Thyroid gland (tissue), 4 donors: ENCODE measurements at places on chromosomes 1 and 21. TPM values are rescaled to one million over a fixed set of nuclear protein-coding genes. Genes with fewer than 3 reads are reported as not detected.

The PPIAL4G gene
- total RNA-seq, result 0.17 TPM

DNA sequence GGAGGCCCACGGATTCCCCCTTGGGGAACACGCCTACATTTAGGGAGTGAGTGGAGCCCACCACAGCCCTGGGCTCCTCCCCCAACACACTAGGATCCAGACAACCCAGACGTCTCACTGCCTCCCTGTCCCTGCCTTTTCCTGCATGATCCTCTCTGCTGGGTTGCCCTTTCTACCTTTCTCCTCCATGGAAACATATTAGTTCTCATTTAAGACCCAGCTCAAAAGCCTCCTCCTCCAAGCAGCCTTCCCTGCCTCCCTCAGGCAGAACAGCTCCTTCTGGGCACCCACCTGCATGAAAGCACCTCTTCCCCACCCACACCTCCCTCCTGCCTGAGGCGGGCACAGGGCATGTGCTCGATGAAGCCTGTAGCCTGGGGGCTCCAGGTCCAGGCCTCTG, 10.7 kb downstream of the COL8A2 start:
- no peak for DNase-seq
- H3K36me3 ChIP-seq, result no peaks in the 10 kb centered on the region
- no peaks in the 10 kb centered on the region for H3K27me3 ChIP-seq
- H3K4me1 ChIP-seq, result peaks cover 6% of the 10 kb centered on the region

DNA sequence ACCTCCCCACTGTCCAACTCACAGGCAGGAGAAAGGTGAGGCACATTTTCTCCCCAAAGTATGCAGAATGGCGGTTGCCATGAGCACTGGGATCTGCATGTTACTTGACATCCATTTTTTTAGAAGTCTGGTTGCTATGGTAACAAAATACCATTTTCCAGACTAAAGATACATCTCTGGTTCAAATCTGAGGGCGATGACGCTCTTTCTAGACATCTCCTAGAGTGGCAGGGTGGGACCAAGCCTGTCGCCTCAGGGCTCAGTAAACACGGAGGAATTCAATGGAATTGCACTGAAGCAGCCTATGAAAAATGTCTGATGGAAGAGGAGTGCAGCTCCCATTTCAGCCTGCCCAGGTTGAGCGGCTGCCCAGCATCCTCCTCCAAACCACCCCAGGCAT, 21.5 kb upstream of the FAM43B start:
- DNase-seq, result no peak
- H3K4me3 ChIP-seq, result no peak overlapping the region
- H3K27ac ChIP-seq, result no peak overlapping the region
- H3K36me3 ChIP-seq, result no peaks in the 10 kb centered on the region
- no peaks in the 10 kb centered on the region for H3K27me3 ChIP-seq
- H3K4me1 ChIP-seq, result no peaks in the 10 kb centered on the region

The DISC1 gene
- total RNA-seq, result 17.7 TPM

- peaks cover 37% of the 10 kb centered on the region for H3K4me1 ChIP-seq
- no peak overlapping the region for H3K4me3 ChIP-seq
- DNase-seq, result no peak
- H3K36me3 ChIP-seq, result no peaks in the 10 kb centered on the region
- H3K27ac ChIP-seq, result peak overlapping the region; percentile 80
- no peaks in the 10 kb centered on the region for H3K27me3 ChIP-seq
These were observed 71.1 kb upstream of the ERRFI1 start for GRCh38 chr1:8097077-8097799.

GRCh38 chr1:218363141-218363540, 18.0 kb downstream of the TGFB2 start:
- H3K4me3 ChIP-seq, result no peak overlapping the region
- H3K27me3 ChIP-seq, result no peaks in the 10 kb centered on the region
- H3K27ac ChIP-seq, result no peak overlapping the region
- DNase-seq, result no peak

- H3K4me3 ChIP-seq, result no peak overlapping the region
- no peak for DNase-seq
- H3K27me3 ChIP-seq, result no peaks in the 10 kb centered on the region
- peaks cover 33% of the 10 kb centered on the region for H3K4me1 ChIP-seq
These were observed 200.8 kb downstream of the RHOU start for GRCh38 chr1:228935855-228936727.

DNA sequence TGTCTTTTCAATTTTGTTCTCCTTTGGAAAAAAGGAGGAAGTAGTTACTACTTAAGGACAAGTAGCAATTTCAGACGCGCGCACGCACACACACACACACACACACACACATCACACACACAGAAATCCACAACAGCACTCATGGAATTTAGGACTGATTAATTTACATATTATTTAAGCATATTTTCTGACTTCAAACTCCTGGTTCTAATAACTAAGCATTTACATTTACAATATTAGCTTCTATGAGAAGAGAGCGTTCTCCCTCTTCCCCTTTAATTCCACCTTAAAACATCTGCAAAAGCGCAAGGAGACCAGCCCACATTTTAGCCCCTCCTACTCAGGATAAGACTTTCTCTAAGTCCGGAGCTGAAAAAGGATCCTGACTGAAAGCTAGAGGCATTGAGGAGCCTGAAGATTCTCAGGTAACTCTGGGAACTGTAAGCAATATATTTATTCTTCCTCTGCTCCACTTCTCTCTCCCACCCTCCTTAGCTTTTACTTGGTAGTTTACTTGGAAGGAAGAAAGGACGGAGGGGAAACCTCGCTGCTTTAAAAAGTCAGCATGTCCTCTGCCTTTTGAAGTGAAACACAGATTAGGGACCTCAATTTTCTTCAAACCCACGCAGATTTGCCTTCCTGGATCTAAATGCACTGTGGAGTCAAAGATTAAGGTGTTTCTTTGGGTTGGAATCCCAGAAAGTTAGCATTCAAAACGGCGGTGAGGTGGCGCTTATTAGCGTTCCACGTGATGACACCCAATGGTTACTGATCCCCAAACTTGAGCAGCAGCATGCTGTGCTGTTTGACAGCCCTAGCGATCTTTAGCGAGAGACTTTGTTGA, at the start of gene PLA2G4A:
Gene PLA2G4A (plus strand): TSS at position 339 of the 844 bp plus-strand sequence. CDS start 25,406 bp downstream, outside the sequence.
- DNase-seq, result peak; percentile 38
- H3K27me3 ChIP-seq, result no peaks in the 10 kb centered on the region
- H3K27ac ChIP-seq, result peak within 1 kb of the TSS; percentile 41
- H3K4me3 ChIP-seq, result no peak within 1 kb of the TSS
- no peaks in the 10 kb centered on the region for H3K36me3 ChIP-seq

GRCh38 chr1:41391834-41392527, 30.7 kb downstream of the FOXO6 start:
- H3K27me3 ChIP-seq, result no peaks in the 10 kb centered on the region
- no peak for DNase-seq
- H3K36me3 ChIP-seq, result no peaks in the 10 kb centered on the region
- no peak overlapping the region for H3K4me3 ChIP-seq
- peaks cover 15% of the 10 kb centered on the region for H3K4me1 ChIP-seq

DNA sequence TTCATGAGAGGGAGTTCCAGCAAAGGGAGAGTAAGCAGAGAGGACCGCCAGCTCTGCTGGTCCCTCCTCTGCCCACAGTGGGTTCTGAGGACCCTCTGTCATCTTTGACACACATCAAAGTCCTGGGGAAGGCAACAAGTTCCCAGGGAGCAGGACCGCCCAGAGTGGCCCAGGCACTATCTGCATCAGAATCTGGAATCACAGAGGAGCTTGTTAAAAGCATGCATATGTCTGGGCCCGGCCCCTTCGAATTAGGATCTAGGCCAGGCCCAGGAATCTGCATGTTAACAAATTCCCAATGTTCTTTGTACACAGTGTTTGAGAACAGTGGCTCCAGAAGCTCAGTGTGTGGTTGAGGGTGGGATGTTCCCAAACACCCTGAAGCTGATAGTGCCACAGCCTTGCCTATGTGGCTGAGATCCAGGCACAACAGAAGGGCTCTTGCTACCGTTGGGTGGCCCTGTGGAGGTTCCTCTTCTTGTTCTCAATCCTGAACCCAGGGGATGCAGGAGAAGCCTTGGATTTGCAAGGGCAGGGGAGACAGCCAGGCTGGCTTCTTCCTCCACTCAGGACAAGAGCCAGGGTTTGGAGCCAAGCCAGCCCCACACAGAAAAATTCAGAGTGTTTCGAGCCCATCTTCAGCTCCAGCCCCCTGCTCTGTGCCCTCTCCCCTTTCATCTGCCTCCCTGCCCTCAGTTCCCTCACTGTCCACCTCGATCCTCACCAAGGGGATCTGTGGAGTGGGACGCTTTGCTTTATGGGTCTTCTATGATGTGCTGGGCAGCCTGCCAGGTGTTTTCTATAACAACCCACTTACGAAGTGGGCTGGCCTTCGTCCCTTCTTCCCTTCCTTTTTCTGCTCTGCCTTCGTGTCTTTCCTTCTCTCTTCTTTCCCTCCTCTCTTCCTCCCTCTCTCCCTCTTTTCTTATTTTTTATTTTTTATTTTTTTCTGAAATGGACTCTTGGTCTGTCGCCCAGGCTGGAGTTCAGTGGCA, 129.0 kb upstream of the TMPRSS2 start:
- H3K27ac ChIP-seq, result peak overlapping the region; percentile 94
- H3K27me3 ChIP-seq, result no peaks in the 10 kb centered on the region
- no peaks in the 10 kb centered on the region for H3K36me3 ChIP-seq
- DNase-seq, result peak; percentile 73
- peaks cover 64% of the 10 kb centered on the region for H3K4me1 ChIP-seq

- no peaks in the 10 kb centered on the region for H3K36me3 ChIP-seq
- no peaks in the 10 kb centered on the region for H3K27me3 ChIP-seq
- no peak overlapping the region for H3K4me3 ChIP-seq
- H3K4me1 ChIP-seq, result peaks cover 4% of the 10 kb centered on the region
- H3K27ac ChIP-seq, result no peak overlapping the region
These were observed 27.7 kb upstream of the AJAP1 start for GRCh38 chr1:4626560-4627319.

The C1QB gene
- 258 TPM for total RNA-seq

- no peaks in the 10 kb centered on the region for H3K36me3 ChIP-seq
- peak overlapping the region; percentile 55 for H3K27ac ChIP-seq
- DNase-seq, result peak; percentile 60
- peaks cover 6% of the 10 kb centered on the region for H3K4me1 ChIP-seq
- H3K27me3 ChIP-seq, result no peaks in the 10 kb centered on the region
These were observed 35.9 kb downstream of the FHAD1 start for GRCh38 chr1:15282810-15283474.

DNA sequence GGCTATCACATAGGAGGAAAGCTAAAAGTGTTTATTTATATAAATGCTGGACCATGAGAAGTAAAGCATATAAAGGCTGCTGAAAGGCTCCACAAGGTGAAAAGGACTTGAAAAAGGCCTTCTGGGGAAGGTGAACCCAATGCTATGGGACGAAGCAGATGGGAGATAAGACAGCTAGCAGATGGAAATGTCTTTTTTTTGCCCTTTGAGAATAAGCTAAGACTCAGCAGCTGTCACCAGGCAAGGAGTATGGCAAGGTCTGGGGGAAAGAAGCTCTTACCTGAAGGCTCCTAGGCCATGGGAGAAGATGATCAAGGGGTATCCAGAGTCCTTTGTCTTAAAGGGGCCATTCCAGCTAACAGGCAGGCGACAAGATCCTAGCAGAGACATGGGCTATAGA, 9.9 kb downstream of the PAFAH2 start:
- H3K27ac ChIP-seq, result no peak overlapping the region
- DNase-seq, result no peak
- H3K27me3 ChIP-seq, result no peaks in the 10 kb centered on the region
- H3K36me3 ChIP-seq, result peaks cover 16% of the 10 kb centered on the region
- H3K4me1 ChIP-seq, result no peaks in the 10 kb centered on the region
- no peak overlapping the region for H3K4me3 ChIP-seq

The TEX38 gene
- not detected for total RNA-seq

The HORMAD1 gene
- not detected for total RNA-seq

The PRDM15 gene
- 5.3 TPM for total RNA-seq

- no peak overlapping the region for H3K27ac ChIP-seq
- no peak overlapping the region for H3K4me3 ChIP-seq
- DNase-seq, result no peak
- H3K36me3 ChIP-seq, result no peaks in the 10 kb centered on the region
These were observed 12.6 kb downstream of the CD101 start for GRCh38 chr1:117014209-117014608.

DNA sequence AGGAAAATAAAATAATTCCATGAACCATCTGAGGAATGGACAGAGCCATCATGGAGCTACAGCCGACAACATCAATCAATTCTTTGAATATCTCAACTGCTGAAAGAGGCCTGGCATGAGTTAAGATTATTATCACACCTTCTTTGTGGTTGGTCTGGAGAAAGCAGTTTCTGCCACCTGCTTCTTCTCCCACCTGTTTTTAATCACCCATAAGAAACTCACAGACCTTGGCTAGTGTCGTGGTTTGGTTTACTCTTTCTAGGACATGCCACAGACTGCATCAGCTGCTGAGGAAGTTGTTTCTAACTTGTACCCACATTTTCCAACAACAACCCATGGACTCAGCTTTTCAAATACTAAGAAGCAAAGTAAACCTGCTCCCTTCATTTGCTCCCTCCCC, 65.6 kb downstream of the NTPCR start:
- no peak overlapping the region for H3K4me3 ChIP-seq
- H3K4me1 ChIP-seq, result no peaks in the 10 kb centered on the region
- H3K36me3 ChIP-seq, result no peaks in the 10 kb centered on the region
- no peaks in the 10 kb centered on the region for H3K27me3 ChIP-seq
- no peak for DNase-seq
- H3K27ac ChIP-seq, result no peak overlapping the region

GRCh38 chr21:37871121-37871862, 45.0 kb downstream of the KCNJ6 start:
- no peak overlapping the region for H3K27ac ChIP-seq
- DNase-seq, result no peak
- H3K4me1 ChIP-seq, result no peaks in the 10 kb centered on the region
- H3K36me3 ChIP-seq, result no peaks in the 10 kb centered on the region
- H3K4me3 ChIP-seq, result no peak overlapping the region
- H3K27me3 ChIP-seq, result no peaks in the 10 kb centered on the region

DNA sequence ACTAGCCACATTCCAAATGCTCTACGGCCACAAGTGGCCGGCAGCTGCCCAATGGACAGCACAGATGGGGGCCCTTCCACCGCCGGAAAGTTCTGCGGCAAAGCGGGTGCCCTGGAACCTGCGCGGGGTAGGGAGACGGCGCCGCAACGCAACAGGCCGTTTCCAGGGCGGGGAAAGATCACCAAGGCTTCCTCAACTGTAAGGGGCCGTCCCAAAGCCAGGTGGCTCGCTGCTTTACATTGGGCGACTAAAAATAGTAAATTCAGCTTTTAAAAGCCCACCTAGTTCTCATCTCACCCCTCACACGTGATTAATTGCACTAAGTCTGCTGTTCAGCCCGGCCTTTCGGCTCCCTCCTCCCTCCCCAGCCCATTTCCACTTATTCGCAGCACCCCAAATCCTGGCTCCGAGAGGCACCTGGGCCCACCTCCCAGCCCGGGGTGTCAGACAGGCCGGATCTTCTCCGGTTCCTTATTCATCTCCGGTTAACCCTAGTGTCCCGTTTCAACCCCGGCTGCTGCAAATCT, 643 bp downstream of the CFAP298 start:
- no peaks in the 10 kb centered on the region for H3K27me3 ChIP-seq
- peaks cover 11% of the 10 kb centered on the region for H3K4me1 ChIP-seq
- peak overlapping the region; percentile 91 for H3K27ac ChIP-seq
- peak; percentile 39 for DNase-seq
